Stimulated activated CD8-positive, alpha-beta memory T cell treated with anti-CD3 and anti-CD28 coated beads, Interleukin-7, amount 100 ng/mL, for 1 hour (primary cell): ENCODE measurements at places on chromosomes 3 and 15.

- no peak for DNase-seq
Measured at GRCh38 chr15:29740692-29741311, 81.5 kb downstream of the TJP1 start.

DNA sequence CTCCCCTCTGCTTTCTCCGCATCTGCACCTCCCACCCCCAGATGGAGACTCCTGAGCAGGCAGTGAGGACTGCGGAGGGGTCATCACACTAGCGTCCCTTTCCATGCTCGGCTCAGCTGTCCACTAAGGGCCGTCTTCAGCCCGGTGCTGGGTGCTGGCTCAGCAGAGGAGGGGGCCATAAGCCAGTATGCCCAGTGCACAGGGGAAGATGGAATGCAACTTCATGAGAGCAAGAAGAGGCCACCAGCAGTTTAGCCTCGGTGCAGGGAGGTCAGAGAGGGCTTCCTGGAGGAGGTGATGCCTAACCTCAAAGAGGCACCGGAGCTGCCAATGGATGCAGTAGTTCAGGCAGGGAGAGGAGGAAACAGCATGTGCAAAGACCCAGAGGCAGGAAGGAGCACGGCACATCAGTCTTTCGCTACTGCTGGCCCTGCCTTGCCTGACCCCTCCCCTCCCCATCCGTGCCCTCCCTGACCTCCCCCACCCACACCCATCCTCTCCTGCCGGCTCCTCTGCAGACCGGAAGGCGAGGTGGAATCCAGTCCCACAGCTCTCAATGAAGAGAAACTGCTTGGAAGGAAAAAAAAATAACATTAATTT, 15.2 kb upstream of the PLXND1 start:
- DNase-seq = no peak

- no peak for DNase-seq
Measured at GRCh38 chr3:159669766-159670165, 318.9 kb upstream of the IL12A start.

- no peak for DNase-seq
Measured at GRCh38 chr15:92653836-92654539, 1.6 kb downstream of the FAM174B start.

DNA sequence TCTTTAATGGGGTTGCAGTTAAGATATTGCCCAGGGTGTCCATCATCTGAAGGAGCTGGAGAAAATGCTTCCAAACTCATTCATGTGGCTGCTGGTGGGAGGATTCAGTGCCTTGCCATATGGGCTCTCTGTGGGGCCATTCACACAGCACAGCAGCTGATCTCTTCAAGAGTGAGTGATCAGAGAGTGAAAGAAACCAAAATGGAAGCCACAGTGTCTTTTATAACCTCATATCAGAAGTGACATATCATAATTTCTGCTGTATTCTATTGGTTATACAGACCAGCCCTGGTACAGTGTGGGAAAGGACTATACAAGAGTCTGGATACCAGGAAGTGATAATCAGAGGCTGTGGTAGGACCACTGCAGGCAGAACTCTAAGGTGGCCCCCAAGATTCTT, 33.6 kb downstream of the HHLA2 start:
- DNase-seq = no peak

- no peak for DNase-seq
Measured at GRCh38 chr15:63832620-63833019, 1.1 kb downstream of the HERC1 start.

DNA sequence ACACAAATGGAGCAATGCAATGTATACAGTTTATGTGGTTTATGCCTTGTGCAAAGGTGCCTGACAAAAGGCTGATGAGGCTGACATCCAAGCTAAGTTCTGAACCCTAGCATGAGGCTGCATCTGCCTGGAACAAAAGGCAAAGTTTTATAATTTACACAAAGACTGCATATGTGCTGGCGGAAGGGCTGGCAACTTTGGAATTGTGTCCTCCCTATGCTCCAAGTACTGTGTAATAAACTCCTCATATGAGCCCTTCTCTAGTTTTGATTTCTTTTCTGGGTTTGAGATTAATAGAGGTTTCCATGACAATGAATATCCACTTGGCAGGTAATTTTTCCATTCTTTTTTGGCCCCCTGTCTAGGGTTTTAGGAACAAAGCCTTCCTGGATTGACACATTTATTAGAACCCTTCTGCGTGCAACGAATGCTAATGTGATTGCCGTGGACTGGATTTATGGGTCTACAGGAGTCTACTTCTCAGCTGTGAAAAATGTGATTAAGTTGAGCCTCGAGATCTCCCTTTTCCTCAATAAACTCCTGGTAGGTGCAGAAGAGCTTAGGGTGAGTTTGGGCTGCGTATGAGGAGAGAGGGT, 10.8 kb downstream of the PLA1A start:
- DNase-seq = no peak

GRCh38 chr15:74790080-74790916, 8.4 kb downstream of the CSK start:
- DNase-seq = no peak
